Activated CD8-positive, alpha-beta T cell treated with anti-CD3 and anti-CD28 coated beads, Interleukin-2, amount 10 ng/mL, durations not matched to agents 7 days and 5 days (primary cell): ENCODE measurements at places on chromosomes 1 and 21. TPM values are rescaled to one million over a fixed set of nuclear protein-coding genes. Genes with fewer than 3 reads are reported as not detected.

DNA sequence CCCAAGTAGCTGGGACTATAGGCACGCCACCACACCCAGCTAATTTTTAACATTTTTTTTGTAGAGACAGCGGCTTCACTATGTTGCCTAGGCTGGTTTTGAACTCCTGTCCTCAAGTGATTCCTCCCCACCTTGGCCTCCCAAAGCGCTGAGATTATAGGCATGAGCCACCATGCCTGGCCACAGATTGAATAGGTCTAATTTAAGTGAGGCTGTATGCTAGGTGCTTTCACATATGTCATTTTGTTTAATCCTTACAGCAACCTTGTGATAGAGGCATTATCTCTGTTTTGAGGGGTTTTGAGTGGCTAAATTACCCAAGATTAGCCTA, 7.2 kb downstream of the INTS3 start:
- H3K4me1 ChIP-seq: peaks cover 19% of the 10 kb centered on the region
- H3K27ac ChIP-seq: no peak overlapping the region

DNA sequence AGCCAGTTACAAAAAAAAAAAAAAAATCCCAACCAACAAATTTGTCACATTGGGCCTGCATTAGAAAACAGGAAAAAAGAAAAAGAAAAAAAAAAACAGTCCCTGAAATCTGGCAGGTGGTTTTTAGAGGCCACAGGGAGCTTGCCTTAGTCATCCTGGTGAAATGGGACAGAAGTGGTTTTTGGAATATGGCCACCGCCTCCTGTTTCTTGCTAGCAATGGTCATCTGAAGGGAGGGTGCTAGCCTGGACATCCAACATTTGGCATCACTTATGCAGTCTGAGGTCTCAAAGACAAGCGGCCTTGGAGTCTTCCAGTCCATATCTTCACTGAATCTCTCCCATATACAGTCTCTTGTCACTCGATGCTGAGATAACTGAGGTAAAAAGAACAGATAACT, 20.1 kb upstream of the NKAIN1 start:
- H3K27ac ChIP-seq: no peak overlapping the region
- H3K36me3 ChIP-seq: peaks cover 44% of the 10 kb centered on the region
- no peak for DNase-seq

GRCh38 chr1:18681423-18681835, 50.8 kb downstream of the PAX7 start:
- no peaks in the 10 kb centered on the region for H3K36me3 ChIP-seq
- H3K27ac ChIP-seq: no peak overlapping the region
- peaks cover 2% of the 10 kb centered on the region for H3K27me3 ChIP-seq
- H3K4me3 ChIP-seq: no peak overlapping the region
- DNase-seq: peak; percentile 31

- no peaks in the 10 kb centered on the region for H3K36me3 ChIP-seq
- H3K4me3 ChIP-seq: no peak overlapping the region
- H3K4me1 ChIP-seq: no peaks in the 10 kb centered on the region
- peaks cover 13% of the 10 kb centered on the region for H3K27me3 ChIP-seq
Observed at GRCh38 chr1:40932006-40932405, 47.5 kb upstream of the CTPS1 start.

- no peak for DNase-seq
- no peaks in the 10 kb centered on the region for H3K4me1 ChIP-seq
- H3K36me3 ChIP-seq: peaks cover 23% of the 10 kb centered on the region
- no peak overlapping the region for H3K4me3 ChIP-seq
- H3K27ac ChIP-seq: no peak overlapping the region
Observed at GRCh38 chr1:93865253-93865652, 13.8 kb downstream of the DNTTIP2 start.

DNA sequence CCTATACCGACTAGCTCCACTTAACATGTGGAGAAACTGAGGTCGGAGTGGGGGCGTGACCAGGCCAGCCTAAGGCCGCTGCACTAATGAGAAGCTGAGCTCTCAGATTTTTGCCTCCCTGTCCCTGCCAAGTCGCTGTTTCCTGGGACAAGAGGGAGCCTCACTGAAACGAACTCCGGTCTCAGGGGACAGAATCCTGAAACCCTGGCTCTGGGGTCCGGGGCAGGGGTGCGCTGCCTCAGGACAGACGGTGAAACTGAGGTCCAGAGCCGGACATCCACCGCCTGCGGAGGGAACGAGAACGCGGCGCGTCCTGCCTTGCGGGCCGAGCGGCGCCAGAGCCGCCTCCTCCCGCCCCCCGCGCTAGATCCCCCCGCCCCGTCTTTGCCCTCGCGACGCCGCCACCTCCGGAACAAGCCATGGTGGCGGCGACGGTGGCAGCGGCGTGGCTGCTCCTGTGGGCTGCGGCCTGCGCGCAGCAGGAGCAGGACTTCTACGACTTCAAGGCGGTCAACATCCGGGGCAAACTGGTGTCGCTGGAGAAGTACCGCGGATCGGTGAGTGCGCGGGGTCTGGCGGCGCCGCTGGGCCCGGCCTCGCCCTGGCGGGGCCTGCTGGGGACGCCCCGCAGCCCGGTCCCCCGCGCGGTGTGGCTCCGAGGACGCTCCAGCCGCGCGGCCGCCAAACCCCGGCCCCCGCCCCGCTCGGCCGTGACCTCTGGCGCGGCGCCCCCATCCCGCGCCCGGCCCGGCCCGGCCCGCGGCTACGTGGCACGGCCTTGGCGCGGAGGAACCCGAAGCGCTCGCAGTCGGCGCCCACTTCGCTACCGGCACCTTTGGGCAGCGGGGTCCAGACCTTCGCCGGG, at the start of gene GPX7:
Gene GPX7, plus strand, starts transcription at position 381 of the 865 bp plus-strand sequence. Its CDS starts 39 bp downstream, at position 420.
- peaks cover 31% of the 10 kb centered on the region for H3K4me1 ChIP-seq
- peak; percentile 70 for DNase-seq
- H3K27me3 ChIP-seq: peaks cover 4% of the 10 kb centered on the region

- no peak for DNase-seq
- H3K27me3 ChIP-seq: no peaks in the 10 kb centered on the region
- H3K27ac ChIP-seq: no peak overlapping the region
- no peaks in the 10 kb centered on the region for H3K36me3 ChIP-seq
- H3K4me3 ChIP-seq: no peak overlapping the region
Observed at GRCh38 chr1:182147136-182147820, 85.8 kb upstream of the ZNF648 start.

DNA sequence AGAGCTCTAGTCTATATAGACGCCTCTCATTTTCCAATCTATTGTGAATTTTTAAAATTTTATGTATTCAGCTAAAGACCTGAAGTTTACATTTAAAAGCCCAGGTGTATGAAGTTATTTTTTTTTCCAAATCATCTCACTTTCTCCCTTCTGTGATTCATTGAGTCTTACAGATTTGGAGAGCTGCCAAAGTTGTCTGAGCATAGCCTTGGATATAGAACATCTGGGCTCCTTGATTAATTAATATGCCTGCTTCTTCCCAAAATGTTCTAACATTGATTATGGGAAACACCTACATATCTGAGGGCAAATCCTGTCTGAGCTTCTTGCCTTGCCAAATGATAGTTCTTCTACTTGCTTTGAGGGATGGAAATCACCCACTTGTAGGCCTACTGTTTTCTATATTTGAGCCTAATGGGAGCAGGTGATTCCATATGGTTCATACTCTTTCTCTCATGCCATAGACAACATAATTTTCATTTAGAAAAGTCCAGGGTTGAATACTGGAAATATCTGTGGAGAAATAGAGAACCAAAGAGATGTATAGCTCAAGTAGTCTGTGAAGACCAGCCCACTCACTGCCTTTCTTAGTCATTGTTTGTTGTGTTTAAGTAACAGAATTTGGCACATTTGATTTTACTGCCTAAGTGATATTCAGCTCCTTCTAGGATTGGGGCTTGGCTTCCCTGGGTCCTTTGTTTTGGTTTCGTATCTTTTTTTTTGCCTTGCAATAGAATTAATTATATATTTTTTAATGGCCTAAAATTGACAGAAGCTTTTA, 46.2 kb downstream of the MACF1 start:
- no peak for DNase-seq
- no peak overlapping the region for H3K4me3 ChIP-seq
- H3K27me3 ChIP-seq: no peaks in the 10 kb centered on the region
- no peak overlapping the region for H3K27ac ChIP-seq

GRCh38 chr1:19169642-19170041, 40.4 kb downstream of the UBR4 start:
- no peaks in the 10 kb centered on the region for H3K4me1 ChIP-seq
- H3K27me3 ChIP-seq: no peaks in the 10 kb centered on the region
- no peak overlapping the region for H3K4me3 ChIP-seq
- DNase-seq: no peak
- H3K36me3 ChIP-seq: peaks cover 71% of the 10 kb centered on the region

DNA sequence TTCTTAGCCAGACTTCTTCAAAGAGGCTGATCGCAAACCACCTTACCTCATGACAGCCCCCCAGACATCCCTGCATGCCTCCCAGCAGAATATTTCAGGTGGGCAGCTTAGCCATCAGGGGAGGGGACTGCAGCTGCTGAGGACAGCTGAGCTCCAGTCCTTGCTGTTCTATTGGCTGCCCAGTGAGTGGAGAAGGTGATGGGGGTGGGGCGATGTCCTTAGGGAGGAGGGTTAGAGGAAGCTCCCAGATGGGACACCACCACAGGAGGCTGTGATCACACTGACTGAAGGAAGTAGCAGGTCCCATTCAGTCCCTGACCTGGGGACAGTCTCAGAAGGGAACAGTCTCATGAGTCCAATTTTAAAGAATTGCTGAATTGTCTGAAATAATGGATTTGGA, 38.3 kb downstream of the GJA5 start:
- H3K36me3 ChIP-seq: no peaks in the 10 kb centered on the region
- no peaks in the 10 kb centered on the region for H3K4me1 ChIP-seq
- no peak for DNase-seq
- no peak overlapping the region for H3K27ac ChIP-seq
- H3K4me3 ChIP-seq: no peak overlapping the region

DNA sequence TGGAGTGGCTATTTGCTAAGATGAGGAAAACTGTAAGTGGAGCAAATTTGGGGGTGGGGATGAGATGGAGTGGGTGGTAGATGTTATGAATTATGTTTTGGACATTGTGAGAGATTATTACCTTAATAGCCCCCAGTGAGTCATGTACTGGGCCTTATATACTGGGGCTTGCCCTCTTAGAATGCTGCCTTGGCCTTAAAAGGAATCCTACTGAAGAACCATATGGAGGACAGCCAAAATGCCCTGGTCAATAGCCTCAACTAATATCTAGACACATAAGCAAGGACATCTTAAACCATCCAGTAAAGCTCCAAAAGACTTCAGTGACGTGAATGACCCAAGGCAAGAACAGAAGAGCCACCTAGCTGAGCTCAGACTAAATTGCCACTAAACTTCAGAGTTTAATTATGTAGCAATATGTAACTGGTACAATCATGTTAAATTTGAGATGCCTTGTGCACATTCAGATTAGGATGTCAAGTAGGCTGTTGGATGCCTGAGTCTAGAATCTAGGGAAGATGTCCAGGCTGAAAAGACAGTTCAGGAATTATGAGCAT, 13.9 kb upstream of the IGSF3 start:
- DNase-seq: no peak
- no peak overlapping the region for H3K27ac ChIP-seq
- H3K4me1 ChIP-seq: no peaks in the 10 kb centered on the region

DNA sequence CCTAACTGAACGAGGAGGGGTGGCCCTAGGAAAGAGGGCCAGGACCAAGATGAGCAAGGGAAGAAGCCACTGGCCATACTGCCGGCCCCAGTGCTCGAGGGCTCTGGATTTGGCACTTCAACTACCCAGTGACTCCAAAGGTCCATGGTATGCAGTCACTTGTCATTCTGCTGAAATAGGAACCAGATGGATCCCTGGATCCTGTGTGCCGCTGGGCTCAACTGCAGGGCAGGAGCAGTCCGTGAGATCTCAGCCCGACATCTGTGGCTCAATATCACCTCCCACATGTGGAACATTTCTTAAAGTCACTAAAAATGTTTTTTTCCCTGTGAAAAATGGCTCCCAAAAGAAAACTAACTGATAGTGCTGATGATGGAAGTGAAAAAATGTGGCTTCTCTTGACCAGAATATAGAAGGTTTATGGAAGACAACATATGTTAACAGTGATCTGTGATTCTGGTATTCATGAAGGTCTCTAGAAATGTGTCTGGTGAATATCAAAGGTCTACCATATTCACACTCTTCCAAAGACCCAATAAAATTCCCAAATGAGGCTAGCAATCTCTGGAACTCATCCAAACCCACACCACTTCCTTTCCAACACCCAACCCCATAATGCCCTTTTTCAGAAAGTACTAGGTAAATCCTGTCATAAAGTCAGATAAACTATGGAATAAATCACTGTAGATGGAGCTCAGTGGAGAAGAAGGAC, 24.1 kb downstream of the PAFAH2 start:
- H3K27ac ChIP-seq: no peak overlapping the region
- H3K27me3 ChIP-seq: no peaks in the 10 kb centered on the region
- H3K4me3 ChIP-seq: no peak overlapping the region

DNA sequence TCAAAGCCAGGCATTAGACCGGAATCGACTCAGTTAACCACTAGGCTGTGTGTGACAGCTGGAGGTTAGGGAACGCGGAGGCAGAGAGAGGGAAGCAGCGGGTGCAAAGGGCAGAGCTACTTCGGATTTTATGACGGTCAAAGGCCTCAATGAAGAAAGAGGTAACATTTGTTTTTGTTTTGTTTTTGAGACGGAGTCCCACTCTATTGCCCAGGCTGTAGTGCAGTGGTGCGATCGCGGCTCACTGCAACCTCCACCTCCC, 276.8 kb upstream of the GREM2 start:
- H3K36me3 ChIP-seq: no peaks in the 10 kb centered on the region
- H3K4me3 ChIP-seq: no peak overlapping the region
- H3K27ac ChIP-seq: no peak overlapping the region
- no peak for DNase-seq
- no peaks in the 10 kb centered on the region for H3K4me1 ChIP-seq
- H3K27me3 ChIP-seq: no peaks in the 10 kb centered on the region

- H3K27ac ChIP-seq: no peak overlapping the region
- H3K4me3 ChIP-seq: no peak overlapping the region
- H3K27me3 ChIP-seq: peaks cover 8% of the 10 kb centered on the region
- DNase-seq: no peak
Observed at GRCh38 chr1:156711011-156711817, 5.8 kb upstream of the CRABP2 start.

DNA sequence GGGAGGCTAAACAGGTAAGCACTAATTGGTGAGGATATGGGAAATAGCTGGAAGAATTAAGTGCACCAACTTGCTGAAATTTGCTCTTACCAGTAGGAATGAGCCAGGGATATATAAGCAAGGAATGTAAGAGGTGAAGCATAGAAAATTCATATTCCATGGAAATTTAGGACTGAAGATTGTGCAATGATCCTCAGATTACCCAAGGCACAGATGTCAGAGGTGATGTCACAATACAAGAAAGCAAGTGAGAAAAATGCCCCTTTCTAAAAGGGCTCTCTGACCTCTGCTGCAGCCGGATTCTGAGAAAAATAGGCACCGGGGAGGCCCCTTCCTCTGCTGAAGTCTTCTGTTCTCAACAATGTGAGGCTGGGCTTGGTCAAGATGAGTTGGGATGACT, 112.3 kb upstream of the ZNF678 start:
- H3K27ac ChIP-seq: no peak overlapping the region
- H3K27me3 ChIP-seq: peaks cover 18% of the 10 kb centered on the region
- H3K4me1 ChIP-seq: no peaks in the 10 kb centered on the region
- DNase-seq: no peak
- no peak overlapping the region for H3K4me3 ChIP-seq

The PDE4B gene
- total RNA-seq: 21.4 TPM

The AK5 gene
- total RNA-seq: 1.2 TPM

The ACTL8 gene
- not detected for total RNA-seq

The OXCT2 gene
- 0.32 TPM for total RNA-seq

The OR2L5 gene
- total RNA-seq: not detected

The DOP1B gene
- total RNA-seq: 30.9 TPM
